Cardiac fibroblast (primary cell): ENCODE measurements at places on chromosomes 12 and 14.

GRCh38 chr14:68795597-68796417 is 2.9 kb upstream of the ZFP36L1 start:
- DNase-seq, result peak; percentile 80

GRCh38 chr12:78651755-78652154 is 212.8 kb upstream of the SYT1 start:
- no peak for DNase-seq

- no peak for DNase-seq
Observed at GRCh38 chr12:124203176-124203575, 91.7 kb upstream of the RFLNA start.

DNA sequence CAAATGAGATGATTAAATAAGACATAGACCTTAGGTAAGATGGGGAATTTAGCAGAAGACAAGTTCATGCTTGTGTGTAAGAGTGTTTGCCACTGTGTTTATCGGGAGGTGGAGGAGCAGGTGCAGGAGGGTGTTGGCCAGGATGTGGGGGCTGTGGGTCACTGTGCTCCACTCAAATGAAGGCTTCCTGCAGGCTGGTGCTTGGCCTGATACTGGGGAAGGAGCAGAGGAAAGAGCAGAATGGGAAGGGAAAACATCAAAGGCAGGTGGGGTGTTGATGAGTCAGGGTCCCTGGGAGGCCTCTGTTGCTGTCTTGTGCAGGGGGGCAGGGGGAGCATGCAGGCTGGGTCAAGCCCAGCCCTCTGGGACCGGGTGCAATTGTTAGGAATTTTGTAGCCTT is 126.5 kb downstream of the TSPAN9 start:
- no peak for DNase-seq

GRCh38 chr12:69655616-69656340 is 43.3 kb downstream of the BEST3 start:
- peak; percentile 91 for DNase-seq

DNA sequence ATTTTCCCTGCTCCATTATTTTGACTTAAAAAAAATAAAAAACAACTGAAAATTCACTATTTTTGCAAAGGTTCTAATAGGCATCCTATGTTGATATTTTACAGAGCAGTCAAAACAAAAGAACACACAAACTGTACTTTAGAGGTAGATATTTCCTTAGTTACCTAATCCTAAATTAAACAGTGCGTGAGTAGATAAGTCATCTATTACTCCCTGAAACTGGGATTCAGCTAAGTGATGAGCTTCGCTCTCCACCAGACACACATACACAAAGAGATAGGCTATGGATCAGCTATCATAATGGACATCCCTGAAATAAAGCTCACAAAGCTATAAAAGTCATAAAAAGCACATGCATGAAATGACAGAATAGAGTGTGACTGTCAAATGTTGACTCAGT is 398.7 kb downstream of the SOX5 start:
- no peak for DNase-seq

- no peak for DNase-seq
Observed at GRCh38 chr12:109178532-109178931, 62.1 kb downstream of the ACACB start.

DNA sequence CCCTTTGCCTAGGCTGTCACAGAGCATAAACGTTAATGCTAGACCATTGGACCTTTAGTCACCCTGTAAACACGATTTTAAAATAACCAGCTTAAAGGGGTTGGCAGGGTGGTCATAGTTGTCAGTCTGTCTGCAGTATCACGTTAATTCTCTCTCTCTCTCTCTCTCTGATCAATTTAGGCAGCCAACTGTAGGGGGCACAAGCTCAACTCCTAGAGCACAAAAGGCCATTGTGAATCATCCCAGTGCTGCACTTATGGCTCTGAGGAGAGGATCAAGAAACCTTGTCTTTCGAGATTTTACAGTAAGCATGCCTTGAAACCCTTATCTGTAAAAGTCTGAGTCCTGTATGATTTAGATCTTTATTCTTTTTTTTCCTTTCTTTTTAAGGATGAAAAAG is 97.1 kb downstream of the SCAF11 start:
- no peak for DNase-seq

DNA sequence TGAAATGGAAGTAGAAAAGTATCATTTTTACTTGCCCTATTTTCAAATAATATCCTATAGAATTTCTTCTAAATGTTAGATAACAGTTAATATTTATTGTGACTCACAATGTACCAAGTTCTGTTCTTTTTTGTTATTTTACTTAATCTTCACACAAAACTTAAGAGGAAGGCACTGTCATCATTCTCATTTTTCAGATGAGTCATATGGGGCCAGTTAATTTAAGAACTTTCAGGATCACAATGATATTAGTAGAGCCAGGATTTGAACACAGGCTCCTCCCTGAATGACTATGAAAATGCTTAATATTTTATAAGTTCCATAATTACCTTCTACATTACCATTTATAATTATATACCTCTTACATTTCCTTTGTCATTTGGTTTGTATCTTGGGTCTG is 10.4 kb upstream of the TMEM260 start:
- DNase-seq, result no peak

- no peak for DNase-seq
Observed at GRCh38 chr14:35822501-35822900, 3.6 kb upstream of the BRMS1L start.
